ENCODE measurements at places on chromosomes 3 and 15.

DNA sequence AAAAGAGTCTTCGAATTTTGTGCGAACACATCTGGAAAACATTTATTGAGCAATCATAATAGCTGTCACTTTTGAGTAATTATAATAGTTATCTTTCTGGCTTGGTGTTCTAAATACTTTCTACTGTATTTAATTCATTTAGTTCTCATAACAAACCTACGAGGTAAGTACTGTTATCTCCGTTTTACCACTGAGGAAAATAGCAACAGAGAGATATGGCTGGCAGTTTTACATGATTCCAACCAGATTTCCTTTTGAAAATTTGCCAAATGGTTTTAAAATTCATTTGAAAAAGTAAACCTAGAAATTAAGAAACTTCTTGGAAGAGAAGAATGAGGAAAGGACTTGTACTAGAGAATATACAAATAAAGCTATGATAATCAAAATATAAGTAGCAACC lies 37.3 kb upstream of the MGA start:
- no peak for DNase-seq

DNA sequence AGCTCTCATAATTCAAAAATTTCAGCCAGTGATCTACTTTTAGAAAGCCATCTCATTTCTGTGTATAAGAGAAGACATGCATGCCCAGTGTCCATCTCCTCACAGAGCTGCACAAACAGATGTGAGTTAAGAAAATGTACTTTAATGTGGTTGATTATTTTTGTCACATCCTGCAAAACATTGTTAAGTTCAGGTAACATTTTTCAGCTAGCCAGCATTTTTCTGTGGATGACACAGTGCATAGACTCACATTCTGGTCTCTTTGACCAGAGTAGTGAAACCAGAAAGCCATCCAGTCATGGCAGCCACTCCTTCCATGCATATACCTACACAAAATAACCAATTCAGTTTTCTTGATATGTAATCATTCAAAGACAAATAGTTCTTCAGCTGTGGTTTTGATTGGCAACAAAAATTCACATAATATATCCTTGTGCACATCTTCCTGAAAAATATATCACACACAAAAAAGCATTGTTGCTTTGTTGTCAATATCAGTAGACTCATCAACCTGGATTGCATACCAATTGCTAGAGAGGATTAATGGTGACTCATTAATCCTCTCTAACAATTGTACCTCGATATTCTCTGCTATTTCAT lies 2.1 kb upstream of the PLSCR1 start:
- no peak for DNase-seq

- DNase-seq, result no peak
Measured at GRCh38 chr15:89857673-89858072, 36.1 kb downstream of the AP3S2 start.

DNA sequence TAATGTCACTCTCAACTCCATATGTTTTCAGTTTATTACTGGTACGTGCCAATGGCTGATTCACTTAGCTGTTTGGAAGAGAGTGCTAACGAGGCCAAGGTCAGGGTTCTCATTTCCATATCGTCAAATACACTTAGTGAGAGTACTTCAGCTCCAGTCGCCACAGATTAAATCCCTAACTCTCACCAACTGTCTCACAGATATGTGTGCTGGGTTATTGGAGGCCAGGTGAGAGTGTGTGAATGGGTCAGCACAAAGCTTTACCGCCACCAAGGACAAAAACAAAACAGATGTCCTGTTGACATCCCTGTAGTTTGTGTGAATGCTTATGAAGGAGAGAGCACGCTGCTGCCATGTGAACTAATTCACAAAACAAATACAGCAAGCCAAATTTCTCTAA lies 133.5 kb upstream of the TBL1XR1 start:
- DNase-seq, result no peak

- no peak for DNase-seq
Measured at GRCh38 chr3:89622063-89622700, 514.8 kb downstream of the EPHA3 start.

GRCh38 chr15:42404461-42405235 lies 45.3 kb downstream of the CAPN3 start:
- no peak for DNase-seq

DNA sequence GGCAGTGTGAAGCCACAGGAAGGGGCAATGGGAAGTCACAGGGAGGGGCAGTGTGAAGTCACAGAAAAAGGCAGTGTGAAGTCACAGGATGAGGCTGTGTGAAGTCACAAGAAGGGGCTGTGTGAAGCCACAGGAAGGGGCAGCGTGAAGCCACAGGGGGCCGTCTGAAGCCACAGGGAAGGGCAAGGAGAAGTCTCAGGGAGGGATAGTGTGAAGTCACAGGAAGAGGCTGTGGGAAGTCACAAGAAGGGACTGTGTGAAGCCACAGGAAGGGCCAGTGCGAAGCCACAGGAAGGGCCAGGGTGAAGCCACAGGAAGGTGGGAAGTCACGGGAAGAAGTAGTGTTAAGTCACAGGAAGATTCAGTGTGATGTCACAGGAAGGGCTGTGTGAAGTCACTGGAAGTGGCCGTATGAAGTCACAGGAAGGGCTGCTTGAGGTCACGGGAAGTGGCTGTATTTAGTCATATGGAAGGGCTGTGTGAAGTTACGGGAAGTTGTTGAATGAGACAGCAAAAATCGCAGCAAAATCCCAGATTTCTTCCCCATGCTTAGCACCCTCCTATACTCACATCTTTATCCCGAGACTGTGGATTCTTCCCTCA lies 38.6 kb downstream of the GASK1A start:
- no peak for DNase-seq

DNA sequence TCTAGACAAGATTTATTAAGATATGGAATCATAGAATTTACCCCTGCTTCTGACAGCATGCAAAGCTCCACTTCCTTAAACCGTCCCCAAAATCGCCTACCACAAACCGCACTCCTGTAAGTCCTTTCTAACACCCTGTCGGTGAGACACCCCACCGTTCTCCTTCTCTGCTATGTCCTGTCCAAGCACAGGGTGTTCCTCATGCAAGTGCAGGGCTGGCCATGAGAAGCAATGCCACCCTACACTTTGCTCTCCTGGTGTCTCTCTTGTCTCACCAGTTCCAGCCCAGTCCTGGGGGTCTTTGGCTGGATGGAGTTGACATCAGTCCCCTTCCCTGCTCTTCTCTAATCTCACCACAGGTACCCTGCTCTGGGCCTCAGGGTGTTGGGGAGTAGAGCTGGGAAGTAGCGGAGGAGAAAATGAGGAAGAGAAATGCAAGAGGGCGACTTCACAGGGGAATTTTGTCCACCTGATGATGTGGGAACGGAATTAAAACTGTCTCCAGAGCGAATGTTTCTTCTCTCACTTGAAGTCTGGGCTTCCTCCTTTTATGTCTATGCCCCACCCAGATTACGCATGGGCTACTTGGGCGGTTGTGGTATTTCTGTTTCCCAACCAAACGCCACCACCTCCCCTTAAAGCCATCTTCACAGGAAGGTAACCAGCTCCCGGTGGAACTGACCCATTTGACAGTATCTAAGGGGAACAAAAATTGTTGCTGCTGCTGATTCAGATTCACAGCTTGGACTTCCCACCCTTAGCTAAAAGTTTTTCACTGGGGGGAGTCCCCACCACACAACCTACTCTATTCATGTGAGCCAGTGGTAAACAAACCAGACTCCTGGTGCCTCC lies 49.9 kb downstream of the CASR start:
- DNase-seq, result peak; percentile 97

GRCh38 chr15:74776821-74777768 lies 4.8 kb upstream of the CSK start:
- DNase-seq, result peak; percentile 90

GRCh38 chr3:102002056-102002455 lies 152.7 kb downstream of the NFKBIZ start:
- no peak for DNase-seq

DNA sequence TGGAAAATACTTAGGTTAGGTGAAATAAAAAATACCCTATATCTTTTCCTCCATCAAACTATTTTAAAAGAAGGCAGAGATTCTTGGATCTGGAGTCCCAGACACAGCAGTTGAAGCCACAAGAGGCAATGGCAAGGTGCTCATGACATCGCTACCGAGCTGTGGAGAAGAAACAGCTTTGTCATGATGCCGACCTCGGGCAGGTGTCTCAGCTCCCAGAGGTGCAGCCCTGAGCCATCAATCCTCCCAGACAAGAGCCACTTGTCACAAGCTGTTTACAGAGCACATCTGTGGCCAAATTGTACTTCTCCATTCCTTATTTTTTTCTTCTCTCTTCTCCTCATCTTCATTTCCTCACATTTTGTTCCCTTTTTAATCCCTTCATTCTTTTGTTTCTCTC lies 50.8 kb downstream of the GPR176 start:
- DNase-seq, result no peak

Measured in inflammatory macrophage treated with lipopolysaccharide for 4 hours (primary cell).